Activated T-helper 1 cell treated with Interleukin-2 at 50 U/mL for 16 hours (primary cell): ENCODE measurements at places on chromosomes 1 and 21.

GRCh38 chr1:20359451-20360330 is 69.0 kb downstream of the VWA5B1 start:
- DNase-seq = no peak

DNA sequence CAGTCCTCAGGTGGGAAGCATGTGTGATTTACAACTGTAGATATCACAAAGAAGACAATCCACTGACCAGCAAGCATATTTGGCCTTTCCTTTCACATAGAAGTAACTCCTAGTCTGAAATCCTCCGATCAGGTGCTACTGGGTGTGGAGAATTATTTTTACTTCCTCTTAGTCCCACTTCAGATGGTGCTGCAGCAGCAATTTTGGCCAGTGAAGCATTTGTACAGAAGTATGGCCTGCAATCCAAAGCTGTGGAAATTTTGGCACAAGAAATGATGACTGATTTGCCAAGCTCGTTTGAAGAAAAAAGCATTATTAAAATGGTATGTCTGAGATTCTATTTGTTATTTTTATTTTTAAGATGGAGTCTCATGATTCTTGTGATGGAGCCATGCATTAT is 51.0 kb downstream of the SCP2 start:
- DNase-seq = no peak

- no peak for DNase-seq
These were observed 17.1 kb downstream of the PRXL2B start for GRCh38 chr1:2603521-2604155.

DNA sequence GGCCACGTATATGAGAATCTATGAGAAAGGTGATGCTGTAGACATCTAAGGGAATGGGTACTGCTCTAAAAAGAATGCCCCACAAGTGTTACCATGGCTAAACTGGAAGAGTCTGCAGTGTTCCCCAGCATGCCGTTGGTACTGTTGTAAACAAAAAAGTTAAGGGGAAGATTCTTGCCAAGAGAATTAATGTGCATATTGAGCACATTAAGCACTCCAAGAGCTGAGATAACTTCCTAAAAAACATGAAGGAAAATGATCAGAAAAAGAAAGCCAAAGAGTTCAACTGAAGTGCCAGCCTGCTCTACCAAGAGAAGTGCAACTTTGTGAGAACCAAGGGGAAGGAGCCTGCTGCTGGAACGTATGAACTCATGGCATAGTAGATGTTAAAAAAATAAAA is 40.8 kb downstream of the PLPP3 start:
- DNase-seq = no peak

DNA sequence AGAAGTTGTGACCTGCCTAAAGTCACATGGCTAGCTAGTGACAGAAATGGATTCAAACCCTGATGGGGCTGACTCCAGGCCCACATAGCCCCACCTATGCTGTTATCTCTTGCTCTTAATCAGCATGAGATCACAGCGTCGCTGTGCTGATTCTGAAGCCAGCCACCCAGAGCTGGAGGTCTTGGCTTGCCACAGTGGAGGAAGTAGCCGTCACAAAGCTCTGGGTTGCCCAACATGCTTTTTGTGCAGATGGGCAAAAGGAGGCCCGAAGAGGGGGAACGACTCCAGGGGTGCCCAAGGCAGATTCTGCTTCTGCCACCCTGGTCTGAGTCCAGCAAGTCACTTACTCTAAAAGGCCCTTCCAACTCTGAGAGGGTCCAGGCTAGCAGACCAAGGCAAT is 14.7 kb upstream of the MFSD2A start:
- DNase-seq = no peak

- DNase-seq = no peak
These were observed 78.7 kb upstream of the ADAM30 start for GRCh38 chr1:119975006-119975405.

GRCh38 chr1:214854126-214854875 is 228.2 kb upstream of the KCNK2 start:
- no peak for DNase-seq

DNA sequence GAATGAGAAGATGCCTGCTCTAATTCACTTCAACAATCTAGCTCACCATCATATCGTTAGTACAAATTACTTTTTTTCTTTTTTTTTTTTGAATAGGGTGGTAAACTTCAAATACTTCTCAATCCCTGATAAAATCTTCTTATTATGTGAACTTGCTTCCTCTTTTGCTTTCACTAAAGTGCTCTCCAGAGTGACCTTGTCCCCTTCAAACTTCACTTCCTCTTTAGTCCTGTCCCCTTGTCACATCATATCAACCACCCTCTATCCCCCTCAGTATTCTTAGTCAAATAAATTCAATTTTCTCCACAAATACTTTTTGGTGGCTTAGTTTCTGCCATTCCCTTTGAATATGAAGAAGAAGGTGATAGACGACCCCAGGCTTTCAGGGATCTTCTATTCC is 124.9 kb upstream of the PLXNA2 start:
- no peak for DNase-seq

- DNase-seq = no peak
These were observed 47.6 kb downstream of the TNFSF18 start for GRCh38 chr1:173002891-173003838.

DNA sequence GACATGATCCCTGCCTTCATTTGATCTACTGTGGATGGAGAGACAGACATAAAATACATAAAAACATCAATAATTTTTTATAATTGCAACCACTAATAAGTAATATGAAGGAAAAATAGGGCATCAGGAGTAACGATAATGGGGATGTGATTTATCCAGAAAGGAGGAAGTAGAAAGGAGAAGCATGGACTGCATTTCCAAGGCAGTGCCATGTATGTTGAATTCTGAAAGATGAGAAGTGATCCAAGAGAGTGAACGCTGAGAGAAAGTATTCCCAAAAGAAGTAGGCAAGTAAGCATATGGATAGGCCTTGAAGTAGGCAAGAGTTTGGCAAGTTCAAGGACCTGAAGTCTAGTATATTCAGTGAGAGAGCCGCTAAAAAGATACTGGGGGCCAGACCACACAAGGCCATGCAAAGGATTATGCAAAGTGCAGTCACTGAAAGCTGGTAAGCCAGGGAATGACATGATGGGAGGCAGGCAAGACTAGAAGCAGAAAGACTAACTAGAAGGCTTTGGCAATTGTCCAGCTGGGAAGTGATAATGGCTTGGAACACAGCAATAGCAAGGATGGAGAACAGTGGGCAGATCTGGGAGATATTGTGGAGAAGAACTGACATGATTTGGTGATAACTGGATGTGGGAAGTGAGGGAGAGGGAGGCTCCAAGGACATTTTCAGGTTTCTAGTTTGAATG is 85.9 kb downstream of the TM2D1 start:
- no peak for DNase-seq

GRCh38 chr1:168767894-168768584 is 39.0 kb upstream of the DPT start:
- no peak for DNase-seq

DNA sequence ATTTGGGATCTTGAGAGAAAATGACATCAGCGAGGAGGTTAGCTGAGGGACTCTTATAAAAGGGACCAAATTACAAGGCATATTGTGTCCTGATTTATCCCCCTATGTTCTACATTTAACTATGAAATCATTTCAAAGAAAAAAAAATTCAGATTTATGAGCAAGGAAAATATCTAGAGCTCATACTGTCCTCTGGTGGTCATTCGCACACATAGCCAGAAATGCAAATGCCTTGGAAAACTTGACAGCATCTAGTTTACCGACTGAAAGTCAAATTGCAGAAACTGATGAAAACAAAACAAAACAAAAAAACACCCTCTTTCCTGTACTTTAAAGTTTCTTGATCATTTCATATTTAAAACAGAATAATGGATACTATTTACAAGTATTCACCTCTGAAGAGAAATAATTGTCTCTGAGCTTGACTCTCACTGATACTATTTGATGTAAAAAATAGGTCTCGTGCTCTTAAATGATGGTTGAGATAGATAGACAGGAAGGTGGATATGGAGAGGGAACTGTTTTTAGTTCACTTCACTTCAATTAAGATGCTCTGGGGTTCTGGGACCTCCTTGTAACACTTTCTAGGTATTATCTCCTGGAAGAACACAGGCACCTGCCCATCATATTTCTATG is 253.8 kb downstream of the PCP4 start:
- DNase-seq = no peak

DNA sequence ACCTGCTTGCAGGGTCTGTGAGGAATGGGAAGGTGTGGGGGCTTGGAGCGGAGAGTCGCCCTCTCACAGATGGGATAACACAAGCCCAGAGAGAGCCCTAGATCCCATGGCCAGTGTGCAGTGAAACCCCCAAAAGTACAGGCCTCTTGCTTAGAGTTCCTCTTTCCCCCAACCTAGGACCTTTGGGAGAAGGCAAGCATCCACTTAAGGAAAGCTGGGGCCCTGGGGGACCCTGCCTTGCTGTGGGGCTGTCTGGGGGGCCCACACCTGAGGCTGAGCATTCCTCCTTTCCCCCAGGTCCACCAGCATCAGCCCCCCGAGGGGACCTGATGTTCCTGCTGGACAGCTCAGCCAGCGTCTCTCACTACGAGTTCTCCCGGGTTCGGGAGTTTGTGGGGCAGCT is 1.1 kb downstream of the VWA1 start:
- DNase-seq = no peak

- DNase-seq = no peak
These were observed 18.1 kb downstream of the SLC37A1 start for GRCh38 chr21:42531771-42532170.

DNA sequence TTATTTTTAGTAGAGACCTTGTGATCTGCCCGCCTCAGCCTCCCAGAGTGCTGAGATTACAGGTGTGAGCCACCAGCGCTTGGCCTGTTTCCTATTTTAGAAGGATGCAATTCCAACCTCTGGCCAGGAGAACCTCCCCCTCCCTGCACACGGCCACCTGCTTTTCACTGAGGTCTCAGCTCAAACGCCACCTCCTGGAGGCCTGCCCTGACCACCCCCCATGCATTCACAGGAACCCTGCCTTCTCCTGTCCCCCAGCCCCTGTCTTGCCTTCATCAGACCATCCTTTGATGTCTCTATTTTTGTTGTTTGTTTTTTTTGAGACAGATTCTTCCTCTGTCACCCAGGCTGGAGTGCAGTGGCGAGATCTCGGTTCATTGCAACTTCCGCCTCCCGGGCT is 2.3 kb downstream of the SRM start:
- no peak for DNase-seq

- DNase-seq = no peak
These were observed 18.8 kb downstream of the PLEKHM2 start for GRCh38 chr1:15702722-15703550.

GRCh38 chr1:67814121-67814772 is 19.0 kb downstream of the GNG12 start:
- no peak for DNase-seq

- DNase-seq = peak; percentile 41
These were observed 36.2 kb upstream of the KCNA10 start for GRCh38 chr1:110554871-110555801.

- DNase-seq = no peak
These were observed 4.8 kb upstream of the DNAJC28 start for GRCh38 chr21:33496345-33496744.

GRCh38 chr1:223775054-223775453 is 62.7 kb downstream of the CAPN2 start:
- DNase-seq = no peak

GRCh38 chr1:64750875-64751274 is 6.0 kb downstream of the RAVER2 start:
- no peak for DNase-seq

DNA sequence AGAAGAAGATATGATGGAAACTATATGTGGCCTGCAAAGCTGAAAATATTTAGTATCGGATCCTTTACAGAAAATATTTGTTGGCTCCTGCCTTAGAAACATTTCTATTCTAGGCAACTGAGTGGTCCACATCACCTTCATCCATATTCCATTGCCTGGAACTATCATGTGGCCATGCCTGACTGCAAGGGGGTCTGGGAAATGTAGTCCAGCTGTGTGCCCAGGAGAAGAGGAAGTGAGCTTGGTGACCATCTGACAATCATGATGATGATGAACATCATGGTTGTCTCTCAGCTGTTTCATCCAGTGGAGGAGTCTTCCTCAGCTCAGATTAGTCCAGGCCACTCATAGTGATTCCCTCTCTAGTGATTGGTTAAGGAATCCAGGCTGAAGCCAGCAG is 61.8 kb upstream of the IFNLR1 start:
- DNase-seq = no peak

DNA sequence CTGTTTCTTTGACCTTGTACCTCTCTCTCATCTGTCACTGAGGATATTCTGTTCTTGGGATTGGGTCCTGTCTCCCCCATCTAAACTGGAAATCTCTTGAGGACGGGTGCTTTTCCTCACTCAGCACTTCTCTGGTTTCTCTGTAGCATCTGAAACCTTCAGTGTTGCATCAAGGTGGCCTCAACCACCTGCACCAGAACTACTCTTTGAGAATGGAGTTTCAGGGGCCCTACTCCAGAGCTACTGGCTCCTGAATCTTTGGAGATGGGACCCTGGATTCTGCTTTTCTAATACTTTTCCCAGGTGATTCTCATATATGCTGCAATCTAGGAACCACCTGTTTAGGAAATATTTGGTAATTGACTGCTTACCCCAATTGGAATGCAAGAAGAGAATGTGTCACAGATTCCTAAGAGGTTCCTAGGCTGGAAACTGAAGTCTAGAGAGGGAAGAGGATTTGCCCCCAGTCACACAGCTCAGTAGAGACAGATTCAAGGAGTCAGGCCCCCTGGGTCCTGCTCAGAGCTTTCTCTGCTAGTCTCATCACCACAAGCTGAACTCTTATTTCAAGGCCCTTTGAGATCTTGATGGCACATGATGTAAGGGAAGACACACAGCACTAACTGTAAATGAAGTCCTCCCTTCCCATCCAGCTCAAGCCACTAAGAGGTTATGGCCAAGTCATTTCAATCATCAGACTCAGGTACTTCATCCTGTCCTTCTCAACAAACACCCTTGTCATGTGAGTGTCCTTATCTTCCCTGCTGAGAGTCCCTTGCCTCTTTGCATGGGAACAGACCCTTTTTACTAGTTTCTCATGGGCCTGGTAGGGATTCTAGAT is 48.7 kb downstream of the EIF2D start:
- DNase-seq = no peak

DNA sequence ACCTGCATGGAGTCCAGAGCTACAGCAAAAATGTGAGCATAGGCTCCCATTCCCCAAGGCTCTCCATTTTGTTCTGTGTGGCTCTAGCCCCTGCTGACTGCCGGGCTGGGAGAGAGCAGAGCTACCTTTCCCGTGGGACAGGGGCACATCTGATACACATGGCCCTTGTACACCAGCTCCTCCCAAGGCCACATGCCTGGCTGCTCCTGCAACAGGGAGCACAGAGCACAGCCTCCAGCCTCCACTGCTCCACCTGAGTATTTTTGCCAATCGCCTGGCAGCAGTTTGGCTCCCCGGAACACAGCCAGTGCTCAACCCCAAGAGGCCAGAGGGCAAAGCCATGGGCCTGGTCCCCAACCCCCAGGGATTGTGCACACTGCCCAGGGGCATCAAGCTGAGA is 146.5 kb downstream of the CHD1L start:
- DNase-seq = no peak

DNA sequence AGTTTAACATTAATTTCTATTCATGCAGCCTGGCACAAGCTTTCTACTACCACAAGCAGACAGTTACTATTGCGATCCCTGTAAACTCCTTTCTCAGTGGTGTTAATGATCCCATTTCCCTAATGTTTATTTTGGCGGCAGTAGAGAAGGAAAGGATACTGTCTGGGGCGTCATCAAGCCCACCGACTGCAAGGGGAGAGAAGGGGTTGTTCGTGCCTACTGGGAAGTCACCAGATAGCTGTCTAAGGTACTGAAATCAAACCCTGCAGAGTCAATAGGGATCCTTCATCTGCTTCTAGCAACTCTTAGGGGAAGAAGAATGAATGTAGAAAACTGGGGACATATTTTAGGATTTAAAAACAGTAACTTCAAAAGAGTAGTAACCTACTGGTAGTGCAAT is 95.2 kb upstream of the ADAR start:
- no peak for DNase-seq
